ENCODE measurements at places on chromosomes 12 and 14.

DNA sequence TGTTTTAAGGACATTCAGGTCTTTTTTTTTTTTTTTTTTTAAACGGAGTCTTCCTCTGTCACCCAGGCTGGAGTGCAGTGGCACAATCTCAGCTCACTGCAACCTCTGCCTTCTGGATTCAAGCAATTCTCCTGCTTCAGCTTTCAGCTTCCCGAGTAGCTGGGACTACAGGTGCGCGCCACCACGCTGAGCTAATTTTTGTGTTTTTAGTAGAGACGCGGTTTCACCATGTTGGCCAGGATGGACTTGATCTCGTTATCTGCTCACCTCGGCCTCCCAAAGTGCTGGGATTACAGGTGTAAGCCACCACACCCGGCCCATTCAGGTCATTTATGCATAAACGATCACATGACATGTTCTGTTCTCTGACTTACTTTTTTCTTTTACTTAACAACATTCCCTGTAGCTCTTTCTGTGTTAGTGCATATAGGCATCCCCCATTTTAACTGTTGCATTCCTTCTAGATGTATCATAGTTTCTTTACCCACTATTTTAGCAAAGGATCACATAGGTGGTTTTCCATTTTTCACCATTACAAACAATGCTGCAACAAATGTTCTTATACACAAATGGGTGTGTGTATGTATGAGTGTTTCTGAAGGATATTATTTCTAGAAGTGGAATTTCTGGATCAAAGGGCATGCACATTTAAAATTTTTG is 74.2 kb downstream of the ARF6 start:
- no peak for DNase-seq

GRCh38 chr14:76330411-76331327 is 45.3 kb upstream of the ESRRB start:
- DNase-seq: no peak

DNA sequence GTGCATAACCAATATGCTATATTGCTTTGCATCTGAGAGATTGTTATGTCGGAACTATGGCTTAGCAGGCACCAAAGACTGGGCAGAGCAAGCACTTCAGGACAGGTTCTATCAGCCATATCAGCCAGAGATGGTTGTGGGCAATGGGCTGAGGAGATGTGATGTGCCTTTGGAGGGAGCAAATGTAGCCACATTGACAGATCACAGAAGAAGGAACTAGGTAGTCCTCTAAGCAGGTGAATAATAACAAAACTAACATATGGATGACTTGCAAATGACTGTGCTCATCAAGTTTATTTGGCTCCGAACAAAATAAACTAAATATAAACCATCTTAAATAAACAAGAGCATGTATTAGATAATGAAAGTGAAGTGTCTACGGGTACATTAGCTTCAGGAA is 291.7 kb downstream of the RMST start:
- DNase-seq: no peak

GRCh38 chr12:109654357-109654756 is 59.3 kb upstream of the FAM222A start:
- no peak for DNase-seq

DNA sequence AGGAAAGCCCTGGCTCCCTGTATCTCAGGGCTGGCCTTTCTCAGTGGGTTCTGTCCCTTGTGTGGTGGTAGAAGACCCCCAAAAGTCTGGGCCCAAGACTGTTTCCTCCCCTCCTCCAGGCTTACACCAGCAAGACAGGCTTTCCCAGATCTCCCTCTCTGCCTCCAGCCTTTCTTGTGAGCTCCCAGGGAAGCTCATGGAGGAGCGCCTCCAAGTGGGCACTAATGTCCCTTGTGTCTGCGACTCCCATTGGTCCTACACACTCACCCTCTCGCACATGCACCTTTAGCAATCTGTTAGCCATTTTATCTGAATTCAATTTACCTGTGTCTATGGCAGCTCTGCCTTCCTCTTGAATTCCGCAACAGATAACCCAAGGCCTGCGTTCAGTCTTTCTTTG is 251.1 kb upstream of the CAND1 start:
- no peak for DNase-seq

DNA sequence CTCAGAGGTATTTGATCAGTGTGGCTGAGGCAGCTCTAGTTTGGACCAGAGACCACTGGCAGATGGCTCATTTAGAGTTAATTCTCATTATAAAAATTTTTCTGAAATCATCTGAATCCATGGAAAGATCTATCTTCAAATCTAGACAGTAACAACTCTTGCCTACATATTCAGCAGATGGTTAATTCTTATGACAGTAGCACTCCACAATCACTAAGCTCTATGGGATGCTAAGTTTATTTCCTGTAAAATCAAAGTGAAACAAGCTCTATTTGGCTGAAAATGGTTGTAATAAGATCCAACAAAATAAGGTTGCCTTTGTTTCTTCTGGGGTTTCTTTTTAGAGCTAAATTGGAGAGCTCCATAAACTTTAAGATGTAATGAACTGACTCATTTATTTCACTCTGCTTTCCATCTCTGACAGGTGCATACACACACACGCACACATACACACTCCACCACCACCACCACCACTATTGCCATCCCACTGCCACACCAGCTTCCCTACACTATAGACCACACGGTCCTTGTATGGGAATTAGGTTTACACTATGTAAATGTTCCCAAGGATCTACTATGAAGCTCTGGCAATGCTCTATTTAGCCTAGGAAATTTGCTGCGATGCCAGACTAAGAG is 293.1 kb downstream of the RPAP3 start:
- no peak for DNase-seq

DNA sequence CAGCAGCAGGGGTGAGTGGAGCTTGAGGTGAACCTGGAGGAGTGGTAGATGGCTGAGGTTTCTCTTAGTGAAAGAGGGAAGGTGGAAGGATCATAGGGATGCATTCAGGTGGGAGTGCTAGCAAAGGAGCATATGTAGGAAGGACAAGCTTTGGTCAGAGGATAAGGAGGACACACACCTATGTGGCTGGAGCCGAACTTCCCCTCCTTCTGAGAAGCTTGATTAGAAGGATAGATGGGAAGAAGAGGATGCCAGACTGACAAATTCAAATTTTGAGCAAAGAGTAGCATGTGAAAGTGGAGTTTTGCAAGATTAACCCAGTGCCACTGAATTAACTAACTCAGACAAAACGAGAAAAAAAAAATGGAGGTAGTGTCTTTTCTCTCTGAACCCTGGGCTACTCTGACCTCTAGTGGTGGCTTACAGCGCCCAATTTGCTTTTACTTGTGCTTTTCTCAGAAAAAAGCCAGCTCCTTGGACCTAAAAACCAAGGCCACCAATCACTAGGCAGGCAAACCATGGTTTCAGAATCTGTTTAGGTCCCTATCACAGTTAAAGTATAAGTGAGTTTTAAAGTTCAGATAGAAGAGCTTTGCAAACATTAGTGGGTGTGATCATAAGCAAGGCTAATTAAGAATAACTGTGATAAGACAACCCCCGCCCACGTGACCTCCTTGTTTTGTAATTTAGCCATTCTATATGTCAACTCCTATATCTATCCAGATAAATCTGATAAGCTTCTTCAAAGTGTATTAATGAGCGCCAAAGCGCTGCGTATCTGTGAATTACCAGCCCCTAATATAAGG is 15.5 kb downstream of the EMP1 start:
- DNase-seq: peak; percentile 90

- DNase-seq: peak; percentile 85
Observed at GRCh38 chr12:87140262-87140661, 884.1 kb upstream of the MGAT4C start.

DNA sequence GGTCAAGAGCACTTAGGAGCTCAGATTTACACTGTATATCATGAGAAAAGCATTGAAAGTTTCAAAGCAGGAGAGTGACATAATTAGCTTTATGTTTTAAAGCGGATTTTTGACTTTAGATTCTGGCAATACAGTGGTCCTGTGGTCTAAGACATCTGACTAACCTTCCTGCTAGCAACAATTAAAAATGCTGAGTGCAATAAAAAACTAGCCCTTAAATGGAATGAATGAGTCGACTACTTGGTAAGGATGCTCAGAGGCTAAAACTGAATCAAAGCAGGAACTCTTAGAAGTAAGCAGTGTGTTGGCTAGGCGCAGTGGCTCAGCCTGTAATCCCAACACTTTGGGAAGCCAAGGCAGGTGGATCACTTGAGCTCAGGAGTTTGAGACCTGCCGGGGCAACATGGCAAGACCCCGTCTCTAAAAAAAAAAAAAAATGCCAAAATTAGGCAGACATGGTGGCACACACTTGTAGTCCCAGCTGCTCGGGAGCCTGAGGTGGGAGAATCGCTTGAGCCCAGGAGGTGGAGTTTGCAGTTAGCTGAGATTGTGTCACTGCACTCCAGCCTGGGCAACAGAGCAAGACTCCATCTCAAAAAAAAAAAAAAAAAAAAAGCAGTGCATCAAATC is 18.9 kb downstream of the BICD1 start:
- no peak for DNase-seq

DNA sequence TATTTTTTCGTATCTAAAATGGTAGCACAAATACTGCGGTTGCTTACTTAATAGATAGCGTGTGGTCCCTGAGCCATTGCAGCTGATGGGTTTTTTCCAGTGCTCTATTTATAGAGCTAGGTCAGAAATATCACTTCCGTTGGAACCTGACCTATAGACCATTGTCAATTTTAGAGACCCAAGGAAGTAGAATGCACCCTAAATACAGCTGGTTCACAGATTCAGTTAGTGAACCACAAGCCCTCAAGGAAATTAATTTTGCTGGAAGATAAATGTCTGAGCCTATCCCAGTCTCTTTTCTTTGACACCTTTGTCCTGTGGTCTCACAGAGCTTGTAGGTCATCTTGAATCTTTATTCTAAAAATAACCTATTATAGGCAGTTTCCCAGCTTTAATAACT is 391.0 kb downstream of the ZFP36L1 start:
- DNase-seq: no peak

DNA sequence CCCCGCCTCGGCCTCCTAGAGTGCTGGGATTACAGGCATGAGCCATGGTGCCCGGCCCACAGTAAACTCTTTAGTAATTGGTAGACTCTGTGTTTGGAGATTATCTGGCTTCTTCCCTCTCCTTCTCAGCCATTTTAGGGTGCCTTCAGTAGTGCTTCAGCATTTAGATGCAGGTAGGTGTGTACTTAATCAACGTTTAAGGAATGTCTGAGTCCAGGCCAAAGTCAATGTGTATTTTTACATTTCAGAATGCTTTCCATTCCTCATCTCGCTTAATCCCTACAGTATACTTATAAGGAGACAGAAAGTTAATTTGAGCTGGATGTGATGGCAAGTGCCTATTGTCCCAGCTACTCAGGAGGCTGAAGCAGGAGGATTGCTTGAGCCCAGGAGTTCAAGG is 20.5 kb upstream of the MGP start:
- DNase-seq: no peak

- DNase-seq: no peak
Observed at GRCh38 chr12:119797090-119797489, 80.0 kb downstream of the CIT start.

Measured in OCI-M1 (cell line).